Activated CD8-positive, alpha-beta T cell treated with anti-CD3 and anti-CD28 coated beads for 36 hours (primary cell): ENCODE measurements at places on chromosomes 2 and 18. TPM values are rescaled to one million over a fixed set of nuclear protein-coding genes. Genes with fewer than 3 reads are reported as not detected.

- no peak for DNase-seq
- H3K4me1 ChIP-seq = no peaks in the 10 kb centered on the region
- no peak overlapping the region for H3K27ac ChIP-seq
- H3K27me3 ChIP-seq = peaks cover 6% of the 10 kb centered on the region
- no peaks in the 10 kb centered on the region for H3K36me3 ChIP-seq
Measured at GRCh38 chr18:59093668-59094067, 46.0 kb upstream of the SEC11C start.

SYT4 gene
- total RNA-seq = not detected

CD8A gene
- total RNA-seq = 419 TPM

ACOXL gene
- 0.56 TPM for total RNA-seq

- H3K4me1 ChIP-seq = no peaks in the 10 kb centered on the region
- no peaks in the 10 kb centered on the region for H3K27me3 ChIP-seq
- H3K27ac ChIP-seq = no peak overlapping the region
- H3K36me3 ChIP-seq = peaks cover 29% of the 10 kb centered on the region
- no peak for DNase-seq
- H3K4me3 ChIP-seq = no peak overlapping the region
Measured at GRCh38 chr2:86053166-86053565, 52.5 kb downstream of the POLR1A start.
